Thoracic aorta (tissue), 2 donors: ENCODE measurements at places on chromosomes 6 and 20.

DNA sequence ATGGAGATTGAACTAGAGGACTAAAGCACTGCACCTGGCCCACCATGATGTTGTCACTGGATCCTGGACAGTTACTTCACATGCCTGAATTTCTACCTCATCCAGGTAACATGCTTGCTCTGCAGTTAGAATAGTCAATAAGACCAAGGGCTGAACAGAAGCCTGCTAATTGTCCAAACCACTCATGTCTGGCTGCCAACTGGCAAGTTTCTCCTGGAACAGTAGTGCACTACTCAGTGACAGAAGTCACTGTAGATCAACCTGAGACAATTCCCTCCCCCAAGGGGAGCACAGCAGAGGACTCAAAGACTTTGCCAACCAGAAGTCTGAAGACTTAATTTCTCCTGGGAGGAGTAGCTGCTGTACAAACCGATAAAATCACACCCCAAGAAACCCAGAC is 454.6 kb upstream of the MARCKS start:
- no peak for DNase-seq

- no peak for DNase-seq
Observed at GRCh38 chr6:105034470-105034869, 77.6 kb downstream of the LIN28B start.

DNA sequence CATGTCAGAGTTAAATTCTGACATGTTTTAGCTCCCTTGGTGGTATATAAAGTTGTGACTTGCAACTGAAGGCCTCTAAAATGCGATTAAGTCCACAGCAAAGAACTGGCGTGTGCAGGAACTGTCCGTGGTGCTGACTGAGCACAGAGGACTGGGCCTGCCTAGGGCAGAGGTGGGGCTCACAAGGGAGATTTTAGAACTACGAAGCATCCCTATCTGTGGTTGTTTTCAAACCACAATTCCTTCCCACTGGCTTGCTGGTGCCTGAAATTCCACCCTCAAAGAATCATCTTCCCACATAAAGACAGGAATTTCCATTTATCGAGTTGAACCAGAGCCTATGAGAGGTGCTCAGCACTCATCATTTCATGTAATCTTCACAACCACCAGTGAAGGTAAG is 30.1 kb downstream of the RIMS4 start:
- no peak for DNase-seq

GRCh38 chr6:152268846-152269442 is 368.2 kb downstream of the SYNE1 start:
- DNase-seq: no peak

- no peak for DNase-seq
Observed at GRCh38 chr20:55394592-55394991, 610.7 kb downstream of the CBLN4 start.

DNA sequence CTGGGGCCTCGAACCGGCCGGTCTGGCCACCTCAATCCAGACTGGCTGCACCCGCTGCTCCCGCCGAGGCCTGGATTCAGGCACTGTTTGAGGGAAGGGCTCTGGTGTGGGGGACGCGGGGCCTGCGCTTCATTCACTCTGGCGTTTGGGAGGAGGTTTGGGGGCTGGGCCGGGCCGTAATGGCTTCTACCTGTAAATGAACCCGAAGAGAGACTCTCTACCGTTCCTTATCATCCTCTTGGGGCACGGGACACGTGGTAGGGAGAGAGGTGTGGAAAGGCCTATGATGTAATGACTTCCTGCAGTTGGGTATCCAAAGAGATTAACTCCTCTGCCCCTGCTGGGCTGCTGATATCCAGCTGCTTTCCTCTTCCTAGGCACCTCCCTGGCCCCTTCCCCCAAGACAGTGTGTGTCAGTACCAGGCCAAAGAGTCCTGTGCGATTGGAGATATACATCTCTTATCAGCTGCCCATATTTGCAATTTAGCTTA is 1.8 kb downstream of the FOXO3 start:
- peak; percentile 37 for DNase-seq

DNA sequence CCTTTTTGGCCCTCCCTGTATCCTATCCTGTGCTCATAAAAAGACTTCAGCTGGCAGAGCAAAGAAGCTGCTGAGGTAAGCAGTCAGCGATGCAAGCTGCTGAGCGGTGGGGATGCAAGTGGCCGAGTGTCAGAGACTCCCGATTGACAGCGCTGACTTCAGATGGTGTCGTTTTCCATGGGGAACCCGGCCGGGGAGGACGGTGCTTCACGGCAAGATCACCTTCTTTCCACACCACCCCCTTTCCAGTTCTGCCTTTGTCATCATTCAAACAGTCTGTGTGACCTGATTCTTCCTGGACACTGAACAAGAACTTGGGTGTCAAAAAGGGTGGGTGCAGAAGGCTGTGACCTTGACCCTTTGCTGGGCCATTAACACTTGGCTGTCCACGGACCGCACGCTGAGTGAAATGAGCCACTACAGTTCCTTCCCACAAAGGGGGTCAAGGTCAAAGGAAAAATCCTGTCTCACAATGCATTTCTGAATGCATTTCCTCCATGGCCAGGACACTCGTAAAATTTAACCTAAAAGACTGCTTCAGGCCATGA is 52.9 kb upstream of the UNC93A start:
- DNase-seq: no peak

GRCh38 chr20:57133926-57134650 is 132.4 kb downstream of the BMP7 start:
- DNase-seq: no peak

DNA sequence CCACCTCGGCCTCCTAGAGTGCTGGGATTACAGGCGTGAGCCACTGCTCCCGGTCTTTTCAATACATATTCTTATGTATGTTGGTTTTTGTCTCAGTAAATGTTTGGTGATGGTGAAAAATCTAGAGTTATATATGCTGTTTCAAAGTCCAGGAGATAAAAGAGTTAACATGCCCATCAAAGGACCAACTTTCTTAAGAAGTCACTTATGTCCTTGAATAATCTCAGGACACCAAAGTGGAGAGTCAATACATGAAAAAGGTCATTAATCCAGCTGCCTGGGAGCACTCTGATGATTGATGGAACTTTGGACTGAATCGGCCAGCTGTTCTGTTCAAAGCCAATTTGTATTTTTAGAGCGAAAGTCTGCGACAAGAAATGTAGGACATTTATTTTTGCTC is 59.8 kb upstream of the HDAC2 start:
- no peak for DNase-seq

DNA sequence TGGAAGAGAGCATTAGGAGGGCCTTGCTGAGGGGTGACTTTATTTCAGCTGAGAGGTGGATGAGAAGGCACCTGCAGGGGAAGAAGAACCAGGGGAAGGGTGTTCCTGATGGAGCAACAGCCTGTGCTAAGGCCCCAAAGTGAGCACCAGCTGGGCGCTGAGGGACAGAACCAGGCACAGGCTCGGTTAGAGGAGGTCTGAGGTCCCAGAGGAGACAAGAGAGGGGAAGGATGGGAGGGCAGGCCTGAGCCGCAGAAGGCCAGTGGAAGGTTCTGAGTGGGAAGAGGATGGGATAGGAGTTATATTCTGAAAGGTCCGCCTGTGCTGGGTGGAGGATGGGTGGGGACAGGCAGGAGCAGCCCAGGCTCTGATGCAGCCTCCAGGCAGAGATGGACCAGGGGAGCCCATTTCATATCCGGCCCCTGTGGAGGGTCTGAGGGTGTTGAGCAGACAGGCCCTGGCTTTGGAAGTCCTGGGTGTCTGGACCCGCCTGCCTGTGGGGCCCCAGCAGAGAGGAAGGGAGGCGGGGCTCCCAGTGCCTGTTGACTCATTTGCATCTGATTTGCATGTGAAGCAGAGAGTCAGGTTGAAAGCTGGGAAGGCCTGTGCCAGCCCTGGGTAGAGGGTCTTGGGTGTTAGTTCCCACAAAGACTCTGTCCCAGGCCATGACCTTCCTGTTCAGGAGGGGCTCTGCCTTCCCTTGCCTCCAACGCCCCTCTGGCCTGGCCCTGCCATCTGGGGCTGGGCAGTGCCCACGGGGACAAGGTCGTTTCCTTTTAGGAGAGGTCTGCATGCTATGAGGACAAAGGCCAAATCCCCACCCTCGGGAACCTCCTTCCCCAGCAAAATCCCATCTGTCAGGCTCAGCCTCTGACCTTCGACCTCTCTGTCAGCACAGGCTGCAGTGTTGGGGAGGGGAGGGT is 10.6 kb upstream of the FAM110A start:
- no peak for DNase-seq

- DNase-seq: no peak
Observed at GRCh38 chr20:47748823-47749222, 36.5 kb downstream of the SULF2 start.

DNA sequence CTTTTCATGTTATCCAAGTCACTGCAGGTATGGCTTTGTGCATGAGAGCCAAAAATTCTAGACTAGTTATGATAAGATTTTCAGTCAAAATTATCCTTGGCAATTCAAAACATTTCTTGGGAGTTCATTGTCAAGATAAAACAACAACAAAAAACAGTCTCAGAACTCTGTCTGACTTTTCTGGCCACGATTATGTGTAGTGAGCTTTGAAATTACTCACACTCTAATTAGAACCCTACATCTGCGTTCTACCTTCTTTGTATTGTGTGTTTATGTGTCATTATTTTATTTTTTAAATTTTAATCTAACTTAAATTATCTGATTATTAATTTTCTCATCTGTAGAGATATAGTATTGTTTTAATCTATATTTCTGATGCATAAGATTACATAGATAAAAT is 459.2 kb downstream of the FRK start:
- DNase-seq: no peak

GRCh38 chr6:4703382-4703781 is 72.8 kb upstream of the CDYL start:
- DNase-seq: no peak
